Left renal pelvis (tissue), 4 donors: ENCODE measurements at places on chromosomes 13 and 19. TPM values are rescaled to one million over a fixed set of nuclear protein-coding genes. Genes with fewer than 3 reads are reported as not detected.

GRCh38 chr19:34499155-34499834, 17.7 kb downstream of the WTIP start:
- DNase-seq, result no peak

GRCh38 chr19:17681505-17682125, 6.5 kb downstream of the UNC13A start:
- no peak for DNase-seq

- DNase-seq, result no peak
Measured at GRCh38 chr13:31982124-31982523, 49.5 kb upstream of the FRY start.

DNA sequence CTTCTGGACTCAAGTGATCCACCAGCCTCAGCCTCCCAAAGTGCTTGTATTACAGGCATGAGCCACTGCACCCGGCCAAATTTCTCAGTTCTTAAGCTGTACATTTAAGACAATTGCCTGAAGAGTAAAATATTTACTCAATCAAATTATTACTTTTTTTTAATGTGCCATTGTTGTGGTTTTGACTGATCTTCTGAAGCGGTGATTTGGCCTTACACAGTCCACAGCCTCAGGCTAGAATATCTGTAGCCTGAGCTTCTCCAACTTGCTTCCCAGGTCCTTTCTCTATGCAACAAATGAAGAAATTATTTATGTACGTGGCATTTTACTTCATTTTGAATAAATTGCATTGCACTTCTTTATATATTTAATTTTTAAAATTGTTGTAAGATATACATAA, 281.3 kb downstream of the KLF5 start:
- DNase-seq, result no peak

DNA sequence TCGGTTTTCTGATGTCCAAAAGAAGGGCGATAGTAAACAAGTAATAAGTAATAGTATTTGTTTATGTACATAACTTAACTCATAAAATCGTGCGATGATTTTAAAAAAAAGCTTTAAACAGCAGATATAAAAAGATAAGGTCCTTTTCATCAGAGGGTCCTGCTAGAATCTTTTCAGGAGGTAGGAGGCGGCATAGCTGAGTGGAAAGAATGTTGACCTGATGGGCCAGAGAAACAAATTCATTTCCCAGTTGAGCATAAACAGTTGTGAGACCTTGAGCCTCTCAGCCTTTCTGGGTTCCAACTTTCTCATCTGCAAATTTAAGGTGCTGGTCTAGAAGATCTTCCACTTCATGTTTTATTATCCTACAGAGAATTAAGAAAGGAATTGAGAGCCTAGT, 173.5 kb downstream of the LACC1 start:
- DNase-seq, result no peak

ADGRE1 gene
- 0.15 TPM for polyA plus RNA-seq
